ENCODE measurements at places on chromosomes 3 and 15.

- no peak for DNase-seq
Measured at GRCh38 chr3:44409640-44410410, 67.6 kb downstream of the ZNF445 start.

DNA sequence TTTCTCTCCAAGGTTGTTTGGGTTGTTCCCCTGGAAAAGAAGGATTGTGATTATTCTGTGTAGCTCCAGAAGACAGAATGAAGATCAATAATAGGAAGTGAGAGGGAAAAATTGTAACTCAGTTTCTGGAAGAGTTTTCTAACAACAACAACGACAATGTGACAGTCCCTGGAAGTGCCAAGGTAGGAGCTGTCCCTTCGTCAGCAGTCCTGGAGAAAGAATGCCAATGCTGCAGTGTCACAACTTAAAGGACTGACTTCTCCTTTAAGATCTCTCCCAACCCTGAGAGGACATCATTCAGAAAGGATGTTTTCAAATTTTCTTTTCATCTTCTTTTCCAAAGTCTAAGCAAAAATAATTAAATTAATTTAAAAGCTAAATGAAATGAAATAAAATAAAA, 136.4 kb upstream of the GAP43 start:
- DNase-seq = no peak

DNA sequence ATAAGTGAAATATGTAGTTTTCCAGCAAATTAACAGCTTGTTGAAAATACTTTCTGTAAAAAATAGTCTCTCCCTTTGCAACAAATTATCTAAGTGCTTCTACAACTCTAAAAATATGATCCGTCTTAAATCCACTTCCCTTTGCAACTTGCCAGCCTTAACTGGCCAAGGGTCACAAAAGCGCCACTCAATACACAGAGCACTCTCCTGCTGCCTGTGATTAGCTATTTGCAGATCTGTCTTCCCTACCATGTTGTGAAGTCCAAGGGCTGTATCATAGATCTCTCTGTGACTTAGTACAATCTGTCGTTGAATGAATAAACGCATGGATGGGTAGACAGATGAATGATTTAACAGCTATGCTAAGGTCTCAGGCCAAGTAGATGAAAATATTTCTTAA, 76.2 kb downstream of the ITGB5 start:
- no peak for DNase-seq

DNA sequence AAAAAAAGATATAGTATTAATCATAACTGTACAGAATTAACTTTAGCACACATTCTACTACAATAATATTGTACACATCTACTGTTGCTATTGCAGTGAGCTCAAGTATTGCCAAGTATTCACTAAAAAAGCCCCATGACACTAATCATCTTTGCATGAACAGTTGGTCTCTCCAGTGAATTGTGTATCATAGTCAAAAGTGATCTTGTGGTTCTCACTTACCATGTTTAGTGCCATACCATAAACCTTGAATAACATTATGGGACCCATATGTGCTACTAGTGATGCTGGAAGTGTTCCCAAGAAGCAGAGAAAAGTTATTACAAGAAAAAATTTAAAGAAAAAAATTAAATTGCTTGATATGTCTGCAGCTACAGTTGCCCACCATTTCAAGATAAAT, 177.1 kb downstream of the PCCB start:
- DNase-seq = no peak

DNA sequence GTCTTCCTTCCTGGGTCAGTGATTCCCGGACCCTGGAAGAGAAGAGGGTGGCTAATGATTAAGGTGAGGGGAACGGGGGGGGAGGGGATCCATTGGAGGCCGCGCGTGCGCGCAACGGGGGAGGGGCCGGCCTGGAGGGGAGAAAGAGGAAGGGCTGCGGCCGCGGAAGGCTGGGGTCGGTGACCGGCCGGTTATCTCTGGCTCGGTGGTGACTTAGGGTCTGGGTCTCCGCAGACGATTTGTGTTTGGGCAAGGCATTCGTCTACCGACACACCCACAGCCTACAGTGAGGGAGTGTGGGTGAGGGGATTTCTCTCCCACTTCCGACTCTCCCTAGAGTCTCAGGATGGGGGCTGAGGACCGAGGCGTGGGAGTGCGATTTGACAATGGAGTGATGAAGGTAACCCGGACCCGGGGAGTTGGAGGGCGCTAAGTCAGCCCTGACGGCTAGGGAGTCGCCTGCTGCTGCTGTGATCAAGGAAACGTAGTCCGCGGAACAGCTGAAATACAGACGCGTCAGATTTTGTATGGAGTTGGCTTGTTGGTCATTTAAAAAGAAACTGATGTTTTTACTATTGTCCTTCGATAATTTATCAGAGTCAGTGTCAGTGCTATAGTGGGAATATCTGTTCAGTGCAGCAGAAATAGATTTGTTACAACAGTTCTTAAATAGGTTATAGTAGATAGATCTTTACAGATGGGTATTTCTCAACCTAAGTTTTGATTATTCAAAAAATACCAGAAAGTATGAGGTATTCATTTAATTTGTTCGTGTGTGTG, 733 bp downstream of the RNF111 start:
- DNase-seq = peak; percentile 44

GRCh38 chr3:53134631-53135232, 4.5 kb upstream of the RFT1 start:
- peak; percentile 33 for DNase-seq

DNA sequence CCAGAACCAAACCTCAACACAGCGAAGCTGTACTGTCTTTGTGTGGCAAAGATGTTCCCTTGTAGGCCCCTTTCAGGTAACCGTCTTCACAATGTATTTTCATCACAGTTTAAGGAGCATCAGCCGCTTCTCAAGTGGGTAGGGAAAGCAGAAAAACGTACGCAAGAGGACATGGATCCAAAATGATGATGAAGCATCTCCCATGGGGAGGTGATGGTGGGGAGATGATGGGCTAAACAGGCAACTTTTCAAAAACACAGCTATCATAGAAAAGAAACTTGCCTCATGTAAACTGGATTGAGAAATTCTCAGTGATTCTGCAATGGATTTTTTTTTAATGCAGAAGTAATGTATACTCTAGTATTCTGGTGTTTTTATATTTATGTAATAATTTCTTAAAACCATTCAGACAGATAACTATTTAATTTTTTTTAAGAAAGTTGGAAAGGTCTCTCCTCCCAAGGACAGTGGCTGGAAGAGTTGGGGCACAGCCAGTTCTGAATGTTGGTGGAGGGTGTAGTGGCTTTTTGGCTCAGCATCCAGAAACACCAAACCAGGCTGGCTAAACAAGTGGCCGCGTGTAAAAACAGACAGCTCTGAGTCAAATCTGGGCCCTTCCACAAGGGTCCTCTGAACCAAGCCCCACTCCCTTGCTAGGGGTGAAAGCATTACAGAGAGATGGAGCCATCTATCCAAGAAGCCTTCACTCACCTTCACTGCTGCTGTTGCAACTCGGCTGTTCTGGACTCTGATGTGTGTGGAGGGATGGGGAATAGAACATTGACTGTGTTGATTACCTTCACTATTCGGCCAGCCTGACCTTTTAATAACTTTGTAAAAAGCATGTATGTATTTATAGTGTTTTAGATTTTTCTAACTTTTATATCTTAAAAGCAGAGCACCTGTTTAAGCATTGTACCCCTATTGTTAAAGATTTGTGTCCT, 60.0 kb downstream of the AAGAB start:
- DNase-seq = no peak

DNA sequence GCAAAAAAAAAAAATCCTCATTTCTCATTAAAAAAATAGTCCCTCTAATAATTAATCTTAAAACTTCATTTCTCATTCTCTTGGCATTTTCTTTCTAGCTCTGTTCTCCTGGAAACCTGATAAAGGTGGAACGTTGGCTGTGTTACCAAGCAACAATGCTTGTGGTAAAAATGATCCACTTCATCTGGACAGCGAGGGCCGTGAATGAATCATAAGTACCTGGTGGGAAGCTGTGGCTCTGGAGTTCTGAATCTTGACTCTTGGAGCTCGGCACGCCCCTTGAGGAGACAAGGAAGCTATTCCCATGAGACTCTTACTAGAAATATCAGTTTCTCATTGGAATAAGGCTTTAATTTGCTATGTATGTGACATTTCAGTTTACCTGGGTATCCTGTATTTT, 32.5 kb downstream of the BCL2L10 start:
- DNase-seq = no peak

- no peak for DNase-seq
Measured at GRCh38 chr3:31142139-31142538, 247.7 kb upstream of the GADL1 start.

- no peak for DNase-seq
Measured at GRCh38 chr15:88115486-88116152, 140.9 kb downstream of the NTRK3 start.

DNA sequence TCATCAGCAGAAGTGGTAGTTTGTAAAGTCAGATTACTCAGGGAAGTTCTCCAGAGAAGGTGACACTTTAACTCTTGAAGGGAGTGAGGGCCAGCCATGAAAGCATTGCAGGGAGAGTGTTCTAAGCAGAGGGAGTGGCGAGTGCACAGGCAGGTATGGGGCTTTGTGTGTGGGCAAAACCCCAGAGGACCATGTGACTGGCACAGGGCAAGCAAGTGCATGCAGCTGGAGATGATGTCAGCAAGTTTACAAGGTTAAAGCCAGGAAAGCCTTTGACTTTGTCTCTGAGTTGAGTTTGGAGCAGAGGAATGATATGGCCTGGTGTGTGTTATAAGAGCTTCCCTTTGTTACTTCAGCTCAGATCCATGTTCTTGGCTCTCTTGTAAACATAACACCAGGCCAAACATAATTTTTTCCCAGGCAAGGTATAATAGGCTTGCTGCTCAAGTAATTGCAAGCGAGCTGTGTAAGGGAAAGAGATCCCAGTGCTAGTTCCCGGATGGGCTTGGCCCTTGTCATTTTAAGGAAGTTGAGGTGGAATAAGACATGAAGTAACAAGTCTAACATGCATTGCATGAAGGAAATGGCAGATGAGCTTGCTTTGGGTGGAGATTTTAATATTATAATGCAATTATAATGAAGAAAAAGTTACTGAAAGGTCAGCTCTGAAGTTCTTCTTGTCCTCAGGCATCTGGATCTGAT, 341.1 kb upstream of the LRRC3B start:
- no peak for DNase-seq
